ENCODE measurements at places on chromosomes 16 and 17.
A peak's percentile ranks its signal among the peaks of the same experiment; 100 is the strongest.

- DNase-seq = no peak
These were observed 187.0 kb downstream of the CCDC182 start for GRCh38 chr17:57557834-57558681.

- no peak for DNase-seq
These were observed 25.4 kb downstream of the RTN4RL1 start for GRCh38 chr17:1999557-2000251.

DNA sequence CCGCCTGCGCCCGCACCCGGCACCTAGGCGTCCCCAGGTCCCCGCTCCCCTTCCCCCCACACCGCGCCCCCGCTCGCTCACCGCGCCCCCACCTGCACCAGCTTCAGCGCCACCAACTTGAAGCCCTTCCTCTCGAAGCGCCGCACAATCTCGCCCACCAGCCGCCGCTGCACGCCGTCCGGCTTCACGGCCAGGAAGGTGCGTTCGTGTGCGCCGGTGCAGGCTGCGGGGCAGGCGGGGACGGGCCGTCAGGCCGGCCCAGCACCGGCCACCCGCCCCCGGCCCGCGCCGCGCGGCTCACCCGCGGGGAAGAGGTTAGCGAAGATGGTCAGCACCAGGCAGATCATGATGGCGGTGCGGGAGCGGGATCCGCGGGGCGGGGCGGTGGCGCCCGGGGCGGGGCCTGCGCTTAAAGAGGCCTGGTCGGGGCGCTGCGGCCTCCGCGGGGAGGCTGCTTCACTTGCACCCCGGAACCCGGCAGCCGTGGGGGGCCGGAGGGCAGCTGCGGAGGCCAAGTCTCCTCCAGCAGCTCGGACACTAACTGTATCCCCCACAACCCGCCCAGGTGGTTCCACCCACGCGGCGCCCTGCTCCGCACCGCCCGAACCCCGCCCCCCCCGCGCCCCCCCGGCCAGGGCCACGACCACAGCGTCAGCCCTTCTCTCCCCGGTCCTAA is at the start of gene NME3:
NME3 (minus strand) TSS at position 356 of the 676 bp plus-strand sequence; CDS start at position 347, 9 bp downstream.
- DNase-seq = peak; percentile 64

GRCh38 chr17:81097134-81097942 is 62.4 kb downstream of the BAIAP2 start:
- DNase-seq = peak; percentile 27

DNA sequence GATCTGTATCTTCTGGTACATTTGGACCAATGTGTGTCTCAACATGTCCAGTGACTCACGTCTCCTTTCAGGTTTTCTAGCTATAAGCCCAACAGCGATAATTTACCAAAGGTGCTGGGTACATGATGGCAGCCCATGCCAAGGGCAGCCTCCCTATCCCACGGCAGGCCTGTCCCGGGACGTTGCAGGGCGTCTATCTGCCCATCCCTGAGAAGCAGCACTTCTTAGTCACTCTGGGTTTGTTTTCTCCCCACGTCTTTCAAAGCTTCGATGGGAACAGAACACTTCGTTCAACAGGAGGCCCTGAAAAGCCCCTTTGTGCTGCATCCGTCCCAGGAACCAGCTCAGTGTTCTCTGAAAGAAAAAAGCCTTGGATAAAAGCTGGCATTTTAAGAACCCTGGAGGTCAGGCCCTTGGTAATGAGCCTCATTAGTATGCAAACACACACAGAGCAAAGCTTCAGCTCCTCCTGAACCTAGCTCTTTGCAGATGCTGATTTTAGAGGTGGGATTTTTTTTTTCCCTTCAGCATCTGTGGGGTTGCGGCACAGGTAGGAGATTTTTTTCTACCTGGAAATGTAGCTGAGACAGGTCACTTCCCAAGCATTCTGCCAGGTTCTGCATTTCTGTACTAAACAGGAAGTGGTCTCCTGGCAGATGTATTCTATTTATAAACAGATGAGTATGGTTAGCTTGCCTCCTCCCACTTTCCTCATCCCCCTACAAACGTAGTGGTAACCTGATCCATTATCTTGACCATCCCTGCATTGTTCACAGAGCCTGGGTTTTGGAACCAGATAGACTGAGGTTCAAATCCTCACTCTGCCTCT is 17.5 kb upstream of the MT4 start:
- no peak for DNase-seq

DNA sequence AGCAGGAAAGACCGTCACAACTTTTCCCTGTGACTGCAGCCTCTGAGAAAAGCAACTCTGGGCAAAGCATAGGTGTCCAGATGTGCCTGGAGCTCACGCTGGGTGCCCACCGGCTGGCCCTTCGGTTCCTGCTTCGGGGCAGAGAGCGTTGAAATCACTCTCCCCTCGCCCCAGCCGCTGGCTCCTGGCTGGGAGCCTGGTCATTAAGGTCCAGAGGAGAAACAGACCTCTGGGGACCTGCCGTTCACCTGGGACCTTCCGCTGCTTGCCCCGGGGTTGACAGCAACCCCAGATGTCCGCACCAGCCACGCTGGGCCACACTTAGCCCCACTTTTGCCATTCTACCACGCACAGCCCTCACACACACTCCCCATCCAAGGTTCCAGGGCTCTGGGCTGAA is 13.1 kb downstream of the MRM3 start:
- DNase-seq = no peak

- no peak for DNase-seq
These were observed 110.8 kb upstream of the ZNF750 start for GRCh38 chr17:82950525-82951102.

DNA sequence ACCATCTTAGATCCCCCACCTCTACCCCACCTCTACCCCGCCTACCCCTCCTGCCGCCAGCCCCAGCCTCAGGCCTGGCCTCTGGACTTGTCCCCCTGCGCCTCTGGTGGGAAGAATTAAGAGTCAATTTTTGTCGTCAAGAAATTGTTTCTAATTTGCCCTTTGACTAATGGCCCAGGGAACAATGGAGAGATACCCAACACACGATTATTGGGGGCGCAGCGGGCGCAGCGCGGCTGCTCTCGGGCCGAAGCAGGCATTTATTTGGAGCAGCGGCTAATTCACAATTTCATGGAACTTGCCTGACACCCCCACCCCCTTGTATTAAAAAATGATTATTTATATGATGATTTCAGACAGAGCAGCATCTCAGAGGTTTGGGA is 4.4 kb upstream of the BAHCC1 start:
- no peak for DNase-seq

DNA sequence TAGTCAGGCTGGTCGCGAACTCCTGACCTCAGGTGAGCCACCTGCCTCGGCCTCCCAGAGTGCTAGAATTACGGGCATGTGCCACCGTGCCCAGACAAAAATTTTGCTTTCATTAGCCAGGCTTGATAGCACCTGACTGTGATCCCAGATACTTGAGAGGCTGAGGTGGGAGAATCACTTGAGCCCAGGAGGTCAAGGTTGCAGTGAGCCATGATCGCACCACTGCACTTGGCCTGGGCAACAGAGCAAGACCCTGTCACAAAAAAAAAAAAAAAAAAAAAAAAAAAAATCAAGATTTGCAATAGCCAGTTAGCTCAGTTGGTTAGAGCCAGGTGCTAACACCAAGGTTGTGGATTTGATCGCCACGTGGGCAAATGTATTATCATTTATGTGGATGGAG is 6.1 kb upstream of the FXR2 start:
- no peak for DNase-seq

DNA sequence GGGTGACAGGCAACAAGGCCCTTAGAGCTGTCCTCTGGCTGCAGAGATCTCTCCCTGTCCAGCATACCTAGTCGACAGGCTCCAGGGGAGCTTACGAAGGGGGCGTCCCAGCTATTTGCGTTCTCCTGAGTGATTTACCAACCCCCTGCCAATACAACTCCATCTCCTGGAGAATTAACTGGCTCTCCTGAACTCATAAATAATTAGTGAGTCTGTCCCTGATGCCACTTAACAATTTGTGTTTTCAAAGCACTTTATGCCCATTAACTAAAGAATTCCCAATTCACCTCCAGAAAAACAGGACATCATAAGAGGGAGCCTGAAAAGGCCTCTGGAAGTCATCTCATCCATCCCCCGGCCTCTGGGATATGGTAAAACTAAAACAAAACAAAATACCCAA is 26.7 kb downstream of the SDK2 start:
- no peak for DNase-seq

DNA sequence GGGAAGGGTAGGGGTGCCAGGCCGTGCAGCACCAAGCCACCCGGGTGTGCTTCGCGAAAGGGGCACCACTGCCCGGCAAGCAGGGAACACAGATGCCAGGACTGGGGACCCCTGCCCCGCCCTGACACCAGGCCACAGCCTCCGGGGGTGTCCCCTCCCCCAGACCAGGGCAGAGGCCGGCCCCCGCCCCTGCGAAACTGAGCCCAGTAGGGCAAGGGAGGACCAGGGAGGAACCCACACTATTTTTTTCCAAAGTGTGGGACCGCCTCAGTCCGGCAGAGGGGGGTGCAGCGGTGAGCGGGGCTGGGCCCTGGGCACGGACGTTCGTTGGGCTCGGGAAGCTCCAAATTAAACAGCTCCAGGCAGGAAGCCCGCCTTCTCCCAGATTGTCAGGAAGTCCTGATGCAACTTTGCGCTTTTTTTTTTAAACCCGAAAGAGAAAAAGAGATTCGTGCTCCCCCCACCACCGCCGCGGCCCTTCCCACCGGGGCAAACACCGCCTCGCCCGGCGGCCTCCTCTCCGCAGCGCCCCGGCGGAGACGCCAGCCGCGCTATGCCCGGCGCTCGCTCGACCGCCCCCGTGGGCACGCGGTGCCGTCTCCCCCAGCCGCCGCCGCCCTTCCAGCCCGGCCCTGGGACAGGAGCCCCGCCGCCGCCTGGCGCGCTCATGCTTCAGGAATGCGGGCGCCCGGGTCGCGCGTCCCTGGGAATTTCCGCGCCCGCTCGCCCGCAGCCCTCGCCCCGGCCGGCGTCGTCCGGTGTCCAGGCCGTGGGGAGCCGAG is 755 bp downstream of the PIEZO1 start:
- DNase-seq = peak; percentile 40

DNA sequence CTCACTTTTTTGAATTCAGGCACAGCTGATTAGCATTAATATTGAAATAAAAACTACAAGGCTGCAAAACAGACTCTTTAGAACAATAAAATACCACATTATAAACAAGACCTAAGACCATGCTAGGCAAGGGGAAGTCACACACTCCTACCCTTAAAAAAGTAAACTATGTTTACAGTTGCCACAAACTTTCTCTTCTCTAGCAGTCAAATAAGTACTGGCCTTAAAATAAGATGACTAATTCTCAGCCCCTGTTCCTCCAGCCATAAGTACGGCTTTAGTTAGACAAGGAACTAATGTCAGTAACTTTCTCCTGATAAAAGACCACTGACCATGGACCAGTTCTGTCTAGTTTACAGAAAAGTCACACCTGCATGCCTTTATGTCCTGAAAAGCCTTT is 19.5 kb upstream of the CPHXL start:
- DNase-seq = no peak

DNA sequence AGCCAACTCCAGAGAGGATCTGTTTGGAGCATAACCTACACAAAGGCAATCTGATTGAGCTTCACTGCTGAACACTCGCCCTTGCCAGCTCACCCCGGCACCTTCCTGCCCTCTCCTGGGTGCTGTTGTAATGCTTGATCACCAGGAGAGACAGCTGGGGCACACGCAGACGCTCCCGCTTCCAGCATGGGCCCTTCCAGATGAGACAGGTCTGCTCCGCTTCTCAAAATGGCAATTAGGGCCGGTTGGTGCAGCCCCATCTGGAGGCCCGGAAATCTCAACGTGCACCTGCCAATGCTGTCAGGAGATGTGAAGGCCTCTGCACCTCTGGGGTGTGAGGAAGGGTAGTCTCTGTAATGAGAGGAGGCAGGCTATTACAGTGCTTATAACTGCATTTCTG is 206.1 kb downstream of the ABCC12 start:
- no peak for DNase-seq
